Thoracic aorta endothelial cell (primary cell): ENCODE measurements at places on chromosomes 4 and X. TPM values are rescaled to one million over a fixed set of nuclear protein-coding genes. Genes with fewer than 3 reads are reported as not detected.

Gene DSPP
- total RNA-seq, result not detected in 2 replicates

Gene RHOXF2
- total RNA-seq, result not detected in 2 replicates

Gene PDE6B
- 0.53 and 1.1 TPM in 2 replicates for total RNA-seq

Gene USP11
- 16.5 and 16.7 TPM in 2 replicates for total RNA-seq

Gene SORBS2
- 43.1 and 90.0 TPM in 2 replicates for total RNA-seq

Gene TMEM150C
- total RNA-seq, result 3.1 and 3.3 TPM in 2 replicates

Gene AFF2
- total RNA-seq, result 0.22 TPM in 1 of 2 replicates, not detected in the other

Gene PHOX2B
- total RNA-seq, result not detected in 2 replicates

Gene PDGFRA
- 0.80 and 1.4 TPM in 2 replicates for total RNA-seq

Gene TAF7L
- total RNA-seq, result 1.4 and 2.4 TPM in 2 replicates

Gene HTN1
- total RNA-seq, result not detected in 2 replicates

Gene GAB3
- total RNA-seq, result 4.1 and 4.7 TPM in 2 replicates

Gene CAPN6
- total RNA-seq, result not detected in 2 replicates

Gene APEX2
- total RNA-seq, result 12.1 and 14.6 TPM in 2 replicates

Gene GPR143
- 2.7 and 3.3 TPM in 2 replicates for total RNA-seq

Gene CYSLTR1
- not detected in 2 replicates for total RNA-seq

Gene PNMA3
- not detected in 2 replicates for total RNA-seq

Gene DDX60
- total RNA-seq, result 15.8 and 17.7 TPM in 2 replicates

Gene PWWP3B
- total RNA-seq, result 1.1 and 1.3 TPM in 2 replicates

Gene CT83
- total RNA-seq, result not detected in 2 replicates

Gene C4orf50
- total RNA-seq, result not detected in 2 replicates

Gene DDIT4L
- total RNA-seq, result 17.0 and 31.8 TPM in 2 replicates

Gene TENM3
- total RNA-seq, result 22.9 and 25.7 TPM in 2 replicates

Gene FHL1
- 43.4 and 79.4 TPM in 2 replicates for total RNA-seq

Gene GRK4
- 4.6 and 5.2 TPM in 2 replicates for total RNA-seq

Gene SLC10A4
- total RNA-seq, result 0.07 and 0.27 TPM in 2 replicates

Gene NUDT10
- total RNA-seq, result 0.43 and 1.5 TPM in 2 replicates

Gene P2RY10
- total RNA-seq, result not detected in 2 replicates

Gene NAA11
- not detected in 2 replicates for total RNA-seq

Gene ERVMER34-1
- total RNA-seq, result not detected in 2 replicates

Gene RGN
- 1.1 and 1.9 TPM in 2 replicates for total RNA-seq

Gene RIPPLY1
- not detected in 2 replicates for total RNA-seq

Gene MAGED4B
- 1.2 and 7.1 TPM in 2 replicates for total RNA-seq

Gene CYTL1
- 45.8 and 113 TPM in 2 replicates for total RNA-seq

Gene AFM
- not detected in 2 replicates for total RNA-seq

Gene IL13RA1
- 57.3 and 62.5 TPM in 2 replicates for total RNA-seq

Gene MMRN1
- total RNA-seq, result 891 and 1,074 TPM in 2 replicates

Gene MAOA
- total RNA-seq, result 17.2 and 53.7 TPM in 2 replicates

Gene ANK2
- total RNA-seq, result 1.7 and 2.1 TPM in 2 replicates

Gene MTHFD2L
- 36.8 and 43.9 TPM in 2 replicates for total RNA-seq

Gene GUCY1B1
- total RNA-seq, result 0.66 and 2.2 TPM in 2 replicates

Gene VCX2
- not detected in 2 replicates for total RNA-seq

Gene RBMXL3
- not detected in 2 replicates for total RNA-seq

Gene CDKL2
- total RNA-seq, result 0.65 and 0.80 TPM in 2 replicates

Gene DRD5
- not detected in 2 replicates for total RNA-seq

Gene NOX1
- not detected in 2 replicates for total RNA-seq

Gene FGD1
- 6.9 and 8.3 TPM in 2 replicates for total RNA-seq

Gene MAGEA11
- total RNA-seq, result not detected in 2 replicates

Gene MAGEB10
- total RNA-seq, result not detected in 2 replicates

Gene KLHL15
- total RNA-seq, result 8.3 and 9.7 TPM in 2 replicates

Gene HEPH
- total RNA-seq, result 0.66 and 1.8 TPM in 2 replicates

Gene GAGE12F
- not detected in 2 replicates for total RNA-seq

Gene EPHA5
- not detected in 2 replicates for total RNA-seq

Gene ARHGAP6
- 1.1 TPM in 2 replicates for total RNA-seq

Gene CLCN4
- 13.0 and 17.4 TPM in 2 replicates for total RNA-seq

Gene P2RY4
- total RNA-seq, result 0.13 TPM in 1 of 2 replicates, not detected in the other

Gene SRPK3
- total RNA-seq, result not detected in 2 replicates

Gene HSFX4
- total RNA-seq, result not detected in 2 replicates
